HT1080 (cell line): ENCODE measurements at places on chromosomes 11 and 22. TPM values are rescaled to one million over a fixed set of nuclear protein-coding genes. Genes with fewer than 3 reads are reported as not detected.

The SMIM38 gene
- 0.03 TPM in 1 of 2 replicates, not detected in the other for total RNA-seq

The PLEKHA7 gene
- total RNA-seq: 0.48 and 1.3 TPM in 2 replicates

The LDLRAD3 gene
- total RNA-seq: 9.4 and 14.5 TPM in 2 replicates

The TRIM51 gene
- total RNA-seq: not detected in 2 replicates

The OR8A1 gene
- not detected in 2 replicates for total RNA-seq

The OR56A3 gene
- total RNA-seq: not detected in 2 replicates

The SMIM35 gene
- total RNA-seq: not detected in 2 replicates

The SLC25A45 gene
- total RNA-seq: 1.4 and 1.9 TPM in 2 replicates

The RTN4RL2 gene
- 5.6 and 11.3 TPM in 2 replicates for total RNA-seq

The LMNTD2 gene
- 0.08 TPM in 1 of 2 replicates, not detected in the other for total RNA-seq

The LRRC74B gene
- total RNA-seq: not detected in 2 replicates

The OR5L2 gene
- not detected in 2 replicates for total RNA-seq

The LRRC56 gene
- not detected in 2 replicates for total RNA-seq
